ENCODE measurements at places on chromosomes 12 and 14.

GRCh38 chr14:104794631-104794992 lies 936 bp downstream of the AKT1 start:
- peak; percentile 48 for DNase-seq

DNA sequence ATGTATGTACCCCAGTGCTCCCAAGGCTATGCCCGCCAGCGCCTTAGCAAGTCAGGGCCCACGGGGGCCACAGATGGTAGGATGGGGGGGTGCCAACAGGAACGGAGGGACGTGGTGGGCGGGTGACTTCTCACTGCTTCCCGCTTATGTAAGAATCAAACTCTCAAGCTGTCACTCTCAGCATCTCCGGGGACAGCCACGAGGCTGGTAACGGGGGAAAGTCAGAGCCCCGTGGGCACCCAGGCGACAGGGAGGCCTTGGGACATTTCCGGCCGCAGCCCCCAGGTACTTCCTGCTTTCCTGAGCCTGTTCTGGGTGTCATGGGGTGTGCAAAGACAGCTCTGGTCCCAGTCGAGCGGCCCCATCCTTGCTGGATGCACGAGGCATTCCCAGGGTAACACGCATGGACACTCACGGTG lies 59.3 kb downstream of the TESC start:
- DNase-seq: no peak

DNA sequence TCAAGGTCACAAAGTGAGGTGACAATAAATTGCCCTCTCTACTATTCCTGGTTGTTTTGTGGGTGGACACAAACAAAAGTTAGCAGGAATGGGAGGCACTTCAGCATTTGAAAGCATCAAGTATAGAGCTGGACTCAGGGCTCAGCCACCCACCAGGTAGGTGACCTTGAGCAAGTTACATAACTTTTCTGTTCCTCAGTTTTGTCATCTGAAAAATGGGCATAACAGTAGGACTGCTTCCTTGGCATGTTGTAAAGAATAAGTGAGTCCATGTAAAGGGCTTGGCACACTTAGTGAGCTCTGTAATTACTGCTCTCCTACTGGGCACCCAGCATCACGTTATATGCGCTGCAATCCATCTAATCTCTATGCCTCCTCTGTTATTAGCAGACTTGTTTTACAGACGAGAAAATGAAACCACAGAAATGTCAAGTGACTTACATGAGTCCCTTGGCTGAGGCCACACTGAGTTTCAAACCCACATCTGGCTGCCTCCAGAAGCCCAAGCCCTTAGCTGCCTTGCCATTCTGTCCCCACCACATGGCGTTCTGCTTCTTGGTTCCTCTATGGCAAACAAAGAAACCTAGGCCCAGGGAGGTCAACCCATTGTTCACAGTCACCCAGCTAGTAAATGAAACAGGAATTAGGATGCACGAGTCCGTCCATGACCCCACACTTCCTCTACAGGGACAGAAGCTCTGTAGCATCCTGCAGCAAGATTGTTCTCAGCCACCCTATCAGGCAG lies 63.2 kb upstream of the SLC24A4 start:
- no peak for DNase-seq

- no peak for DNase-seq
These were observed 187.2 kb downstream of the PRKD1 start for GRCh38 chr14:29740491-29740890.

All from iris pigment epithelial cell (primary cell).